ENCODE measurements at places on chromosomes 13 and 19. TPM values are rescaled to one million over a fixed set of nuclear protein-coding genes. Genes with fewer than 3 reads are reported as not detected.

DNA sequence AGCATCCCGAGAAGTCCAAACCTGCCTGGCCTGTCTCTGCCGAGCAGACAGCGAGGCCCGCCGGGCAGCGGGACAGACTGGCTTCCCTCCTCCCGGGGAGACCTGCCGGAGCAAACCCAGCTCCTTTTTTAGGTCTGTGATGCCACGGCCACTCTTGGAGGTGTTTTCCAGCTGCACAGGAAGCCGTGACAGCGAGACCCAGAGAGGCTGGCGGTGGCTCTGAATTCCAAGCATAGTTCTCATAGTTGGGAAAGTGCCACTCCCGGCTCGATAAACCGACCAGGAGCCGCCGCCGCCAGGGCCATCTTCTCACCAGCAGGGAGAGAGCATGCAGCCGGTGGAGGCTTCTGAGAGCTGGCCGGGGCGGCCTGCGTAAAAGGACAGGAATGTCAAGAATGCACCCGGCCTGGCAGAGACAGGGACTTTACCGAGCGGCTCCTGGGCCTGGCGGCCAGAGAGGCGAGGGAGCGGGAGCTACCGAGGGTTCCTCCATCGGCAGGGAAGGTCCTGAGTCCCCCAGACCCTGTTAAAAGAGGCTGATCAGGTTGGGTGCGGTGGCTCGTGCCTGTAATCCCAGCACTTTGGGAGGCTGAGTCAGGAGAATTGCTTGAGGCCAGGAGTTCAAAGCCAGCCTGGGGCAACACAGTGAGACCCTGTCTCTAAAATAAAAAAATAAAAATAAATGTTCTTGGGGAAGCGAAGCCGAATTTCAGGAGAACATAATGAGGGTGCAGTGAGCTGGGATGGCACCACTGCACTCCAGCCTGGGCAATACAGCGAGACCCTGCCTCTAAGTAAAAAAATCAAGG lies 64.9 kb downstream of the GADD45B start:
- H3K27ac ChIP-seq, result no peak overlapping the region
- H3K27me3 ChIP-seq, result no peaks in the 10 kb centered on the region
- DNase-seq, result no peak

- H3K4me3 ChIP-seq, result no peak overlapping the region
- no peak overlapping the region for H3K27ac ChIP-seq
- peaks cover 9% of the 10 kb centered on the region for H3K4me1 ChIP-seq
- H3K27me3 ChIP-seq, result no peaks in the 10 kb centered on the region
- no peak for DNase-seq
- H3K36me3 ChIP-seq, result peaks cover 1% of the 10 kb centered on the region
These were observed 27.1 kb downstream of the ANKRD10 start for GRCh38 chr13:110887597-110888333.

GRCh38 chr13:109113427-109113826 lies 484.0 kb downstream of the MYO16 start:
- H3K4me1 ChIP-seq, result no peaks in the 10 kb centered on the region
- DNase-seq, result no peak
- no peaks in the 10 kb centered on the region for H3K36me3 ChIP-seq
- H3K27ac ChIP-seq, result no peak overlapping the region

The ZNF823 gene
- 3.6 TPM for total RNA-seq

GRCh38 chr19:41362143-41362847 lies 1.7 kb downstream of the B9D2 start:
- no peaks in the 10 kb centered on the region for H3K27me3 ChIP-seq
- H3K27ac ChIP-seq, result no peak overlapping the region
- H3K4me3 ChIP-seq, result no peak overlapping the region

DNA sequence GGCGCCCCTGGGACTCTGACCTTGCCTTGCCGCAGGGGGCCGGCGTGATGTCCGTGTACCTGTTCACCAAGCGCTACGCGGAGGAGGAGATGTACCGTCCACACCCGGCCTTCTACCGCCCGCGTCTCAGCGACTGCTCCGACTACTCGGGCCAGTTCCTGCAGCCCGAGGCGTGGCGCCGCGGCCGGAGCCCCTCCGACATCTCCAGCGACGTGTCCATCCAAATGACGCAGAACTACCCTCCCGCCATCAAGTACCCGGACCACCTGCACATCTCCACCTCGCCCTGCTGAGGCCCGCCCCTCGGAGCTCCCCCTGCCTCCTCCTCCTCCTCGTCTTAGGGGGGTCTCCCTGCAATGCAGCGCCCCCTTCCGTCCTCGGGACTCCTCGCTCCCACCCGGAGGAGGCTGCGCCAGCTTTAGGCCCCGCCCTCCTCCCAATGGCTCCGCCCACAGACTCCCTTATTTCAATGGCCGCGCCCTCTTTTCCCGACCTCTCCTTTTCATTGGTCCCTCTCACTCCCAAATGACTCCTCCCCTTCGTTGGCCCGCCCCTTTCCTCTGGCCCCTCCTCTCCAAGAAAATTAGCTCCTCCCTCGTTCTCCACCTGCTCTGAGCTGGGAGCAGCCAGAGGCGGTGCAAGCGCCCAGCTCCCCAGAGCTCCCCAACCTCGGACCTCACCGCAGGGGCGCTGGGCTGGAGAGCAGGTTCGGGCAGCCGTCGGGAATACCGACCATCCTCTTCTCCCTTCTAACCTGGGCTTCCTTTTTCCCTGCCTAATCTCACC lies 20.5 kb upstream of the CACNG8 start:
- H3K27me3 ChIP-seq, result peaks cover 68% of the 10 kb centered on the region
- H3K27ac ChIP-seq, result no peak overlapping the region

- H3K4me1 ChIP-seq, result peaks cover 29% of the 10 kb centered on the region
- no peak for DNase-seq
- peak overlapping the region; percentile 13 for H3K27ac ChIP-seq
These were observed 164.7 kb downstream of the KATNAL1 start for GRCh38 chr13:30142486-30143211.

DNA sequence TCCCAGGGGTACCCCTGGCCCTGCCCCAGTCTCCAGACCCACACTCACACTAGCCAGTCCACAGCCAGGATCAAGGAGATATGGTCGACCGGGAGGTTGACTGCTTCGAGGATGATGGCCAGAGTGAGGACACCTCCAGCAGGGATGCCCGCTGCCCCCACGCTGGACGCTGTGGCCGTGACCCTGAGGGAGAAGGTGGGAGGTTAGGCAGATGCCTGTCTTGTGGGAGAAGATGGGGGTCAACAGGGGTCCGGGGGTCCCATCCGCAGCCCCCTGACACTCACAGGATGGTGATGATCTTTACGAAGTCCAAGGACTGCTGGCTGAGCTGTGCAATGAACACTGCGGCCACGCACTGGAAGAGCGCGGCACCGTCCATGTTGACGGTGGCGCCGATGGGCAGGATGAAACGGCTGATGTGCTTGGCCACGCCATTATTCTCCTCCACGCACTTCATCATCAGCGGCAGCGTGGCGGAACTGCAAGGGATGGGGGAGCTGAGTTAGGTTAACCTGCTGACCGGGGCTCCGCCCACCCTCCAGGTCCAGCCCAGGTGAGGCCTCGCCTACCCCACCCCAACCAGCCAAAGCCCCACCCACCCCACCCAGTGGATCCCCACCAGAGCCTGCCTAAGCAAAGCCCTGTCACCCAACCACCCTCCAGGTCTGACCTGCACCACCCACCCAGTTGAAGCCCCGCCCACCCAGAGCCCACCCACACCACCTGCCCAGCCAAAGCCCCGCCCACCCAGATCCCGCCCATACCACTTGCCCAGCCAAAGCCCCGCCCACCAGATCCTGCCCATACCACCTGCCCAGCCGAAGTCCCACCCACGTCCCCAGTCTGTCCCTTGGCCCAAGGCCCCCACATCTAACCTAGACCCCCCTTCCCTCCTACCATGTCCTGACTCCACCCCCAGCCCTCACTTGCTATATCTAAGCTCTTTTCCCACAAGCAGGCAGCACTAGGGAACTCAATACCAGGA lies 11.2 kb downstream of the SLC1A5 start:
- no peak overlapping the region for H3K4me3 ChIP-seq
- peaks cover 53% of the 10 kb centered on the region for H3K36me3 ChIP-seq
- H3K27ac ChIP-seq, result peak overlapping the region; percentile 50
- DNase-seq, result peak; percentile 40

The RNF17 gene
- total RNA-seq, result not detected

DNA sequence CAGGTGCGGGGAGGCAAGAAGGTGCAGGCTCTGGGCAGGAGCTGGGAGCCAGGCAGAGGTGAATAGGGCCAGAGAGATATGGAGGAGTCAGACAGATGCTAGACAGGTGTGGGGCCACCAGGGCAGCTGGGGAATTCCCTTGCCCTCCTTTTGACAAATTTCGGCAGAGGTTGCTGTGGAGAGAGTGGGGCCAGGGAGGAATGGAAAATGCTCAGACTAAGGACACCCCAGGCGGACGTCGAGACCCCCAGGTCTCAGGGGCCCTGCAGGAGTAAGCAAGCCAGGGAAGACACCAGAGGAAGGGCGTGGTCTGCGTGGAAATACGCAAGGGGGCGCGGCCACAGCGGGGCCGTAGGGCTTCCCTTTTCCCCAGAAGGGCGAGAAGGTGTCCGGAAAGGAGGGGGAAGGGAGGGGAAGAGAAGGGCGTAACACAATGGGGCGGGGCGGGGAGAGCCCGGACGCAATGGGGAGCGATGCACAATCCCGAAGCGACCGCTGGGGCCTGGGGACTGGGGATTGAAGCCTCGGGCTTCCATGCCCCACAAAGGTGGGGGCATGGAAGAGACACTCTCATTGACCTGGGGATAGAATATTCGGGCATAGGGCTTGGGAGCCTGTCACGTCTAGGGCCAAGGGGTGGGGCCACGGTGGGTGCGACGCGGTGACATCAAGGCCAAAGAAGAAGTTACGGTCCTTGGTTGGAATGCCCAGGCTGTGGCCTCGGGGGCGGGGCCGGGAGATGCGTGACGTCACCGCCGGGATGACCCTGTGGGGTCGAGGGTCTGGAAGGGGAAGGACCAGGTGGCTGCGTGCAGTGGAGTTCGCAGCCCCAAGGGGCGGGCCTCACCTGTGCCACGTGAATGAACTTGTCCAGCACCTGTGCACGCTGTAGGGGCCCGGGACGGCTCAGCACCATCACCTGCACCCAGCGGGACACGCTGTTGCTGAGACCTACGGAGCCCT lies 8.2 kb downstream of the RASGRP4 start:
- H3K36me3 ChIP-seq, result no peaks in the 10 kb centered on the region
- H3K27me3 ChIP-seq, result peaks cover 4% of the 10 kb centered on the region

DNA sequence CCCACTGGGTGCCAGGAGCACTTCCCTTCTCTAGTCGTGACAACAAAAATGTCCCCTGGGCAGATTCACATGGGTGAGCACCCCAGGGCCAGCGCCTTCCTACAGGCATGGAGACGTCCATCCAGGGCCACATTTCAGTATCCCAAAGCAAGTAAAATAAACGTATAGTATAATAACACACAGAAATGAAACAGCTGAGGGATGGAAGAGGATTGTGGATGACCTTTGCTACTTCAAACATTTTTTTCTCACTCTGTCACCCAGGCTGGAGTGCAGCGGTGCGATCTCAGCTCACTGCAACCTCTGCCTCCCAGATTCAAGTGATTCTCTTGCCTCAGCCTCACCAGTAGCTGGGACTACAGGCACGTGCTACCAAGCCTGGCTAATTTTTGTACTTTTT lies 28.2 kb downstream of the CILP2 start:
- H3K4me1 ChIP-seq, result peaks cover 7% of the 10 kb centered on the region
- peaks cover 23% of the 10 kb centered on the region for H3K36me3 ChIP-seq
- DNase-seq, result no peak
- H3K4me3 ChIP-seq, result no peak overlapping the region
- H3K27me3 ChIP-seq, result no peaks in the 10 kb centered on the region

The KIR2DL1 gene
- total RNA-seq, result not detected

GRCh38 chr13:22883262-22883840 lies 297.4 kb upstream of the SGCG start:
- no peak overlapping the region for H3K4me3 ChIP-seq
- H3K36me3 ChIP-seq, result no peaks in the 10 kb centered on the region
- peaks cover 3% of the 10 kb centered on the region for H3K27me3 ChIP-seq
- H3K4me1 ChIP-seq, result no peaks in the 10 kb centered on the region
- no peak overlapping the region for H3K27ac ChIP-seq

DNA sequence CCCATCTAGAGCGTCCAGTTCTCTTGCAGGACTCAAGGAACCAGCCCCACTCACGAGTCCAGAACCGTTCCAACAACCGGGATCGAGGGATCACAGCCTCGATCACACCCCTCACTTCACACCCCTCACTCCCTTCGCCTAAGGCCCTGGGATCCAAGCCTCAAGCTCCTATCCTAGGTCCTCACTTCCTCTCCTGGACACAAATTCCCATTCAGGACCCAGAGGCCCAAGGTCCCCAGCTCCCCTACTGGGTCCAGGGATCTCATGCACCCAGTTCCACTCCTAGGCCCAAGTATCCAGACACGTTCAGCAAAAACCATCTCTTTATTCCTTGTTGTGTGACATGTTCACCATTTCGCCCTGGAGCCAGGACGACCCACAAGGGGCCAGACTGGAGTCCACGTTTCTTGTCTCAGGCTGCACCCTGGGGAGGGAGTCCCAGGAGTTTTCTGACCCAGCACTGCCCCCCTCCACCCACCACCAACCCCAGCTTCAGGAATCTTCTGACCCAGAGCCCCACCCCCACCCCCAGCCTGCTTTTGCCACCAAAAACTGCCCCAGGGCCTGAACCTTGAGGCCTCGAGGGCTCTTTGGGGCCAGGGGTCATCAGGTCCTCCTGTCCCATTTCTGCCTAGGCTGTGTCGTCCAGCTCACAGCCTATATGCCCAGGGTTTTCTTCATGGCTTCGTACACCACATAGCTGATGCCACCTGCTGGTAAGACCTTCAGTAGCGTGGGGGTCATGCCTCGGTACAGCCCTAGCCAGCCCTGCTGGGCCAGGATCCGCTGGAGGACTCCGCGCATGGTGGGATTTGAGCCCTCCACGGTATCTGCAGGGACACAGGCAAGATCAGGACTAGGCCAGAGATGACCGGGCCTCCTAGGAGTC lies 1.4 kb upstream of the KHSRP start:
- peak overlapping the region; percentile 72 for H3K4me3 ChIP-seq
- no peak for DNase-seq
- H3K27ac ChIP-seq, result peak overlapping the region; percentile 95
- peaks cover 24% of the 10 kb centered on the region for H3K4me1 ChIP-seq
- no peaks in the 10 kb centered on the region for H3K27me3 ChIP-seq
- peaks cover 28% of the 10 kb centered on the region for H3K36me3 ChIP-seq

GRCh38 chr19:27691991-27692390 lies 1521.0 kb downstream of the UQCRFS1 start:
- no peak for DNase-seq
- no peaks in the 10 kb centered on the region for H3K27me3 ChIP-seq
- no peak overlapping the region for H3K4me3 ChIP-seq
- no peaks in the 10 kb centered on the region for H3K4me1 ChIP-seq
- no peaks in the 10 kb centered on the region for H3K36me3 ChIP-seq

- H3K27me3 ChIP-seq, result peaks cover 9% of the 10 kb centered on the region
- peaks cover 42% of the 10 kb centered on the region for H3K4me1 ChIP-seq
- peak overlapping the region; percentile 96 for H3K4me3 ChIP-seq
- peaks cover 18% of the 10 kb centered on the region for H3K36me3 ChIP-seq
- DNase-seq, result peak; percentile 22
These were observed 1.9 kb downstream of the KCTD12 start for GRCh38 chr13:76884186-76884906.

All from activated naive CD8-positive, alpha-beta T cell treated with anti-CD3 and anti-CD28 coated beads for 36 hours (primary cell).